ENCODE measurements at places on chromosomes 16 and 17.

DNA sequence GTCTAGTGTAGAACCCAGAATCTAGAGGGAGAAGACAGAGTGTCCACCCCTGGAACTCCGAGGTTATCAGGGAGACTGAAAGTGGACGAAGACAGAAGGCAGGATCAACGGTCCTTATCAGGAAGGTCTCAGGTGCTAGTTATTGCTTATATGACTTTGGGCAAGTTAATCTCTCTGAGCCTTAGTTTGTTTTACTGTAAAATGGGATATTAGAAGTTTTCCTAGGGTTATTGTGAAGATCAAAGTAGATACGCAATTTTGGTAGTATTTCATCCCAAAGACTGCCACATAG is 1.2 kb downstream of the RNF167 start:
- DNase-seq = no peak

- no peak for DNase-seq
These were observed 94.8 kb upstream of the DNAH17 start for GRCh38 chr17:78672005-78672404.

- no peak for DNase-seq
These were observed 438.3 kb downstream of the NPIPA7 start for GRCh38 chr16:16817196-16817595.

- no peak for DNase-seq
These were observed 67.0 kb downstream of the TUBD1 start for GRCh38 chr17:59825533-59826322.

DNA sequence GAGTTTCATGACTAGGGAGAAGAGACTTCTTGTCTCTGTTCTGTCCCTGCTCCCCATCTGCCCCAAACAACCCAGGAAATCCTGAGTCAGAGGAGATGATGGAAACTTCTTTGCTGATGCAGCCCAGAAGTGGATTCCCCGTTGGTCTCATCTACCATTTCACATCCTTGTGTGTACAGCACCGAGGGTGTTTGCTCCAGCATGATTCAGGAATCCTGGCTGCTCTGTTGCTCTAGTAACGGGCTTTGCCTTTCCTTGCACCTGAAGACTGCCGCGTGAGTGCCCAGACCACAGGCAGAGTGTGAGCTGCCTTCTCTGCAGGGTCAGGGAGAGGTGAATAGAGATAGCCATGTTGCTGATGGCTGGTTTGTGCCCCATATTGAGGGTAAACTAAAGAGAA is 408.4 kb downstream of the CPPED1 start:
- DNase-seq = no peak
